ENCODE measurements at places on chromosomes 13 and 19. TPM values are rescaled to one million over a fixed set of nuclear protein-coding genes. Genes with fewer than 3 reads are reported as not detected.

Gene LILRA1
- not detected for total RNA-seq

Gene TTC9B
- not detected for total RNA-seq

Gene MADCAM1
- 0.29 TPM for total RNA-seq

Gene OR7A5
- total RNA-seq: 0.67 TPM

Gene FBXO27
- total RNA-seq: 15.5 TPM

Gene GRIK5
- total RNA-seq: 0.13 TPM

Gene ZNF728
- not detected for total RNA-seq

Gene CALR3
- not detected for total RNA-seq

DNA sequence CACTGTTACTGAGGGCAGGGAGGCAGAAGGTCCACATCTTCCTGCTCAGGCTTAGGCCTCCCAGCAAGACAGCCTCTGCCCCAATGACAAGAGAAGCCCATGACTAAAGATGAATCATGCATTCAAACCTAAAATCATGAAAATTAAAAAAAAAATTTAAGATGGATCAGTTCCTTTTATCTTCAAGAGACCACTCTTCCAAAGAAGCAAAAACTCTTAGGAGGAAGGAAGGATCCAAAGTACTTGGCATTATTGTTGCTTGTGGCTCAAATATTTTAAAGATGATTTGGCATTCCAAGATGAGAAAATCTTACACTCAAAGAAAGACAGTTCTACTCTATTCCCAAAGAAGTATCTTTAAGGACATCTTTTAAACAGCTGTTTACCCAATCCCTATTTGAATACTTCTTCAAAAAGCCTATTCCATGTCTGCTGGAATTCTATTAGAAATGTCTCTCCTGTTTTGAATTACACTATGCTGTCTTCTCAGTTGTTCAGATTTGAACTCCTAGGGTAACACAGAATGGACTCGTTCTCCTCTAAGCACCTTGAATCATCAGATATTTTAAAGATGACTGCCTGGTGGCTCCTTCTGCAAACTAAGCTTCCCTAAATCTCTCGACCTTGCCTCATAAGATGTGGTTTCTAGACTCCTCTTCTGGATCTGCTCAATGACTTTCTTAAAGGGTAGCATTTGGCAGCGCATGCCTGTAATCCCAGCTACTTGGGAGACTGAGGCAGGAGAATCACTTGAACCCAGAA lies 7.0 kb downstream of the SERP2 start:
- no peak for DNase-seq

DNA sequence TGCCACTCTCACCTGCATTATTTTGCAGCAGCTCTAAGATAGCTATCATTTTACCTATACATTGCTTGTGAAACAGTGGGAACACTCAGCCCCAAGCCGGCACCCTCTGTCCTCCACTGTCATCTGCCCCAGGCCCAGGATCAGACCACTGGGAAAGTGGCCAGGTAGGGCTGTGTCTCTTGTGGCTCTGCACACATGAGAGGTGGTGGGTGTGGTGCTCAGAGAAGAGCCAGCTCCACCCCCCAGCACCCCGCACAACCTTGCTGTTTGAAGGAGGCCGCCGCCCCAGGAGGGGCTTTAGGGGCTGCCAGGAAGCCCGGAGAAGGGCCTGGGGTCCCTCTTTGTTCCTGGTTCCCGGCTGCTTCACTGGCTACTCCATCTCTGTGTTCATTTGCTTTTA lies 26.6 kb downstream of the PPP1R37 start:
- DNase-seq: no peak

DNA sequence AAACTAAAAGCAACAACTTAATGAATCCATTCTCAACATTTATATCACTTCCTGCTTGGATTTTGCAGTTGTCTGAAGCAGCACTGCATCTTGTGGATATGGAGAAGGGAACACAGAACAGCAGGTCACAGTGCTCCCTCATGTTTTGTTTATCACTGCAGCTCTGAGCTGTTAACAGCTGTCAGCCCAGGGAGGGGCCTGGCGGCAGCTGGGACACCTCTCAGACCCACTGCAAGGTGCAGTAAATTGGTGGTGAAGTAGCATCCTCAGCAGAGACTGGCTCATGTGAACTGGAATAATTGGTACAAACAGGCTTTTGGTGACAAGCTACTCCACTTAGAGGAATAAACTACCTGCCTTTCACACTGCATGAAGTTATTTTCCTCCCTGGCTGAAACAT lies 170.4 kb downstream of the LIG4 start:
- no peak for DNase-seq

DNA sequence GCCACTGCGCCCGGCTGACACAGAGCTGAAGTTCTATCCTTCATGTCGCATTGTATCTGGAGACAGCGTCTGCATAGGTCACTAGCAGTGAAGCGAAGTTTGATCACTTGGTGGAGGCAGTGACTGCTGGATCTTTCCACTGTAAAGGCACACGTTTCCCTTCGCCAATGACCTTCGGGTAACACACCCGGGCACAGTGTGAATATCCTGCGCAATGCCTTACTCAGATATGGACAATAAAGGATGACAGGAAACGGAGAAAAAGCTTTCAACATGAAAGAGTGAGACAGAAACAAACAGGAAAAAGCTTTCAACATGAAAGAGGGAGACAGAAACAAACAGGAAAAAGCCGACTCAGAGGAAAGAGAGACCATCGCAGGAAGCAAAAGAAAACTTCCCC lies 17.1 kb downstream of the ARL11 start:
- no peak for DNase-seq

DNA sequence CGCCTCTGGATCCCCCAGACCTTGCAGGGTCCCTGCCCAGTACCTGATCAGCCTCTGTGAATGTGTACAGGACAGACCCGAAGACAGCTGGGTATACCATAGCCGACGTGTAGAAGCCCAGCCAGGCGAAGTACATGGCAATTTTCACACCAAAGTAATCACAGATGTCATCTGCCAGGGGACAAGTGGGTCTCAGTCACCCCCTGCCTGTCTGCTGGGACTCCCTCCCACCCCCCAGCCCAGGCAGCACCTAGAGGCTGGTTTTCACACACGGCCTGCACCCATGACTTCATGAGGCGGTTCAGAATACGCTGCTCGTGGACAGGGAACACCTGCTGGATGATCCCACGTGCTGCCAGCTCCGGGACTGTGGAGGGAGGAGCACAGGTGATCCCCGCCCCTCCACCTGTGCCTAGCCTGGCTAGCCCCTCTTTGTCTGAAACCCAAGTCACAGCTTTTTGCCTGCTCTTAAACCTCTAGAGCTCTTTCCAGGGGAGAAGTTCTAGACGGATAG lies 3.6 kb downstream of the ANO8 start:
- DNase-seq: no peak

DNA sequence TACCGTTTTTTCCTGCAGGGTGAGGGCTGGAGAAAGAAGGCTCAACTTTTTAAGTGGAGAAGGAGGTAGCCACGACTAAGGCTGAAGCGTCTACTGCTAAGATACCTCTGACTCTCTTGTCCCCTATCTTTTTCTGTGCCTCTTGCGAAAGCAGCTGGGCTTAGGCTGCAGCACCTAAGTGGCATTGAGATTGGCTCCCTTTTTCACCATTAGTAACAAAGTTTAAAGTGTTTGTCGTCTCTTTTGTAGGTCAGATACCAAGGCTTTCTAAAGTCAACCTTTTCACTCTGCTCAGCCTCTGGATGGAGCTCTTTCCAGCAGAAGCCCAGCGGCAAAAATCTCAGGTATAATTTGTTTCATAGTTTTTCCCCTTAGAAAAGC lies 887 bp downstream of the CDADC1 start:
- DNase-seq: no peak

DNA sequence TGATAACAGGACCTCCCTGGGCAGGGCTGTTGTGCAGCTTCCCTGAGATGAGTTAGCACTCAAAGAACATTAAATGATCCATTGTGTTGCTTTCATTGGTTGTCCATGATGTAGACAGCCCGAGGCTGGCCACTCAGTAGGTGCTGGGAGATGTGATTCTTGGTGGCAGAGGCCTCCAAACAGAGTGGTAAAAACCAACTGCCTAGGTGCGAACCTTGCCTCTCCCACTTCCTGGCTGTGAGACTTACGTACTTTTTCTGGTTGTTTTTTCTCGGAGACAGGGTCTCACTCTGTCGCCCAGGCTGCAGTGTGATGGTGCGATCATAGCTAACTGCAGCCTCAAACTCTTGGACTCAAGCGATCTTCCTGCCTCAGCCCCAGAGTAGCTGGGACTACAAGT lies 6.2 kb downstream of the SARS2 start:
- no peak for DNase-seq

- DNase-seq: no peak
Observed at GRCh38 chr13:27834095-27834494, 41.8 kb downstream of the GSX1 start.

GRCh38 chr19:23407616-23408133 lies 12.4 kb upstream of the ZNF91 start:
- no peak for DNase-seq

DNA sequence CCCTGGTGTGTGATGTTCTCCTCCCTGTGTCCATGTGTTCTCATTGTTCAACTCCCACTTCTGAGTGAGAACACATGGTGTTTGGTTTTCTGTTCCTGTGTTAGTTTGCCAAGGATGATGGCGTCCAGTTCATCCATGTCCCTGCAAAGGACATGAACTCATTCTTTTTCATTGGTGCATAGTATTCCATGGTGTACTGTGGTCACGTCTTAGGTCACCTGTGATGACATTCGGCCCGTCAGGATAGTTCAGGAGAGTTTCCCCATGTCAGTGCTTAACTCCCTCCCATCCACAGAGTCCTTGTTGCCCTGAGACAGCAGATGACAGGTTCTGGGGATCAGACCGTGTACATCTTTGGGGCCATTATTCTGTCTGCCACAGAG lies 8.6 kb downstream of the ZNF444 start:
- DNase-seq: no peak

DNA sequence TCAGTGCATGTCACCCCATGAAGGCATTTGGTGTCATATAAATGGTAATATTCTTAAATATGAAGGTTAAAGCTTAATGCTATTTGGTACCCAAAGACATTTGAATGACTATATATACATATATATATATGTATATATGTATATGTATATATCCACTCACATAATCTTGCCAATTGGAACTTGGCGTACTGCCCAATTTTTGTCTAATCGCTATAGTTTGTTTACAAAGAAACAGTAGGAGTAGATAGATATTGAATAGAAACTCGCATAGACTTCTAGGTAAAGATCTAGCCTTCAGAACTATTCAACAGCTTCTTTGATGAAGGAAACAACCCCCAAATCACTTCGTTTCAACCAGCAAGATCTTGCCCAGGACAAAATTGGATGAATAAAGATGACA lies 24.1 kb downstream of the KLF5 start:
- no peak for DNase-seq

DNA sequence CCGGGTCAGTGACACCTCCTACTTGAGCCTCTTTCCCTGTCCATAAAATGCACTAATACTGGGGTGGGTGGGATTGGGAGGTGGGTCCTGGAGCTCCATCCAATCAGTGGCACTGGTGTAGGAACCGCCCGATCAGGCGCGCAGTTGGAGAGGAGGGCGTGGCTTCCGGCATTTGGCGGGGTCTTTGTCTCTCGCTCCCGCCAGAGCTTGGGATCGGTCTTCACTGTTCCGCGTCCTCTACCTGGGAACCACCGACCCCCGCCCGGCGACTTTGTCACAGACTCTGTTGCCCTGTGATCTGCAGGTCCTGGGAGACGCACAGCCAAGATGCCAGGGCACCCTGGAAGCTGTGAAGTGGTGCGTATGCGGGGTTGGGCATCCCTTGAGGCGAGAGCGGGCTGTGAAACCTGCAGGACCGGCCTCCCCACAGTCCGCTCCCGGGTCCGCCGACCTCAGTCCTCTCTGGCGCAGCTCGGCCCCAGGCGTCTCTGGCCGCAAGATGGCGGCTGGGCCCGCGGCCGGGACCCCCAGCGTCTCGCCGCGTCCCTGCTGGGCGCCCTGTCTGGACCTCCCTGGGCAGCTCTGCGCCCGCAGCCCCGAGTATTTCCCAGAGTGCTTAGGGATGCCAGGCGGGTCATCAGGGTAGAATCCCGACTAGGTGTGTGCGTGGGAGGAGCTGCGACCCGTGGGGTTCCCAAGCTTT lies 41.6 kb upstream of the ZNF730 start:
- DNase-seq: peak; percentile 70

DNA sequence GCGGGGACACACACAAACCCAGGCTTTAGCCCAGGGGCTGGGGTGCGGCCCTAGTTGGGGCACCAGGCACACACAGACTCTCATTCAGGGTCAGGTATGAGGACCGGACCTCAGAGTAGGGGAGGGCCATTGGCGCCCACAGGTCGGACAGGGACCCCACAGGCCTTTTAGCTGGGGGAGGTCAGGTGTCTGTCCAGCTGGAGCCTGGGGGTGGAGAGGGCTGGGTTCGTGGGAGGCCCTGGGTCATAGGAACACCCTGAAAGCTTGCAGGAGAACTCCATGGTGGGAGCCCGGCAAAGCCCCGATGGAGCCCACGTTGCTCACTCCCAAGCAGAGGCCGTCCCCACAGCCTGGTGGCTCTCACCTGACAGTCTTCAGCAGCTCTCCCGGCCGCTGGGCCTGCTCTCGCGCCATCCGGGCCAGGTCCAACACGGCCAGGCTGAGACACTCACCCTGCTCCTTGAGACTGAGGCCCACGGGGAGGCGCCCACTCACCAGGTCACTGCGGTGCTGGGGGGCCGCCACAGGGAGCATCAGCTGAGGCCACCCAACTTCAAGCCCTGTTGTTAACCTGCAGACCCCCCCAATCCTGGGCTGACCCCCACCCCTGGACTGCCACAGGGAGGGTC lies 5.0 kb downstream of the JAK3 start:
- no peak for DNase-seq

- no peak for DNase-seq
Observed at GRCh38 chr13:111359930-111360329, 39.5 kb downstream of the TEX29 start.

DNA sequence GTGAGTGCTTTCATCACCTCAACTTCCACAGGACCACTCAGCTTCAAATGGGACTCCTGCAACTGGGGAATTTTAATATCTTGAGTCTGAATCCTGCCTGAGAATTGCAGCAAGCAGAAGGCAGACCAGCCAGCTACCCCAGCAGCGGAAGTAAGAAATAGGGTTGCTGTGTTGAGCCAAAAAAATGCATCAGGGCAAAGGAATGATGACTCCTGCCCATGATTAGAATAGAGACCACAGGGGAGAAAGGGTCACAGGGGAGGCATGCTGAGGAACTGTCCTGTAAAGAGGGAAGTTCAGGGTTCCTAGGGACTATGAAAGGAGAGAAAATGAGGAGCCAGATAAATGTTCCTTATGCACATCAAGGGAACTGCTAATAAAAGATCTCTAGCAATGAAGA lies 370.2 kb downstream of the KCTD12 start:
- peak; percentile 62 for DNase-seq

- no peak for DNase-seq
Observed at GRCh38 chr13:85500696-85501256, 298.4 kb downstream of the SLITRK6 start.
